ENCODE measurements at places on chromosomes 11 and 22.
A peak's percentile ranks its signal among the peaks of the same experiment; 100 is the strongest.

- DNase-seq: no peak
Measured at GRCh38 chr11:7688238-7688826, 15.0 kb upstream of the CYB5R2 start.

DNA sequence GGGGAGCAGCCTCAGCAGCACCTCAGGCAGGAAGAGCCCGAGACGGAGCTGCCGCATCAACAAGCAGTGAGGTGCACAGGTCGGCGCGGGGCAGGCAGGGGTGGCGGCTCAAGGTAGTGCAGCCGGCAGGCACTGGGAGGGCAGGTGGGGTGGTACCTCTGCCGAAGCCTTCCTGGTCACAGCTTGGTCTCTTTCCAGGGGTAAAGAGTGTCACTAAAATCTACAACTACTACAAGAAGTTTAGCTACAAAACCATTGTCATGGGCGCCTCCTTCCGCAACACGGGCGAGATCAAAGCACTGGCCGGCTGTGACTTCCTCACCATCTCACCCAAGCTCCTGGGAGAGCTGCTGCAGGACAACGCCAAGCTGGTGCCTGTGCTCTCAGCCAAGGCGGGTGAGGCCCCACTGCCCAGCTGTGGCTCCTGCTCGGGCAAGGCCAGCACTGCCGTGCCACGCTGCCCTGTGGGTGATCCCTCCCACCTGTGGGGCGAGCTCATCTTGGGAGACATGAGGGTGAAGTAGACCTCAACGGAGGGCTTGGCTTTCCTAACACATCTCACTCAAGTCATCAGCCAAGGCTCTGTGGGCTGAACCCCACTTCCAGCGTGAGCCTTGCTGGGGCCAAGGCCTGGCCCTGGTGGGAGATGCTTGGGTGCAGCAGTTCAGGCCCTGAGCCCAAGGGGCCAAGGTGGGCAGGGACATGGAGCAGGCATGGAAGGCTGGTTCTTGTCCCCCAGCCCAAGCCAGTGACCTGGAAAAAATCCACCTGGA, 13.6 kb downstream of the GATD1 start:
- DNase-seq: no peak

DNA sequence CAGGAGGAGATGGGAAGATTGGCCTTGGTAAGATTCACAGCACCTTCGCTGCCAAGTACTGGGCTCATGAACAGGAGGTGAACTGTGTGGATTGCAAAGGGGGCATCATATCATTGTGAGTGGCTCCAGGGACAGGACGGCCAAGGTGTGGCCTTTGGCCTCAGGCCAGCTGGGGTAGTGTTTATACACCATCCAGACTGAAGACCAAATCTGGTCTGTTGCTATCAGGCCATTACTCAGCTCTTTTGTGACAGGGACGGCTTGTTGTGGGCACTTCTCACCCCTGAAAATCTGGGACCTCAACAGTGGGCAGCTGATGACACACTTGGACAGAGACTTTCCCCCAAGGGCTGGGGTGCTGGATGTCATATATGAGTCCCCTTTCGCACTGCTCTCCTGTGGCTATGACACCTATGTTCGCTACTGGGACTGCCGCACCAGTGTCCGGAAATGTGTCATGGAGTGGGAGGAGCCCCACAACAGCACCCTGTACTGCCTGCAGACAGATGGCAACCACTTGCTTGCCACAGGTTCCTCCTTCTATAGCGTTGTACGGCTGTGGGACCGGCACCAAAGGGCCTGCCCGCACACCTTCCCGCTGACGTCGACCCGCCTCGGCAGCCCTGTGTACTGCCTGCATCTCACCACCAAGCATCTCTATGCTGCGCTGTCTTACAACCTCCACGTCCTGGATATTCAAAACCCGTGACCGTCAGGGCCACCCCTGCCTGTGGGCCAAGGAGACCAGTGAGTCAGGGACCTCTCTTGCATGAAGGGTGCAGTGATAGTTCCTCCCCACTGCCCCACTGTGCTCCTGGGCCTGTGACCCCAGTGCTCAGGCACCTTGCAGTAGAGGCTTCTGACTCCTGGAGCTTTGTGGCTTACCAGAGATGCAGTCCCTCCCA, 83.6 kb downstream of the BCR start:
- DNase-seq: no peak

DNA sequence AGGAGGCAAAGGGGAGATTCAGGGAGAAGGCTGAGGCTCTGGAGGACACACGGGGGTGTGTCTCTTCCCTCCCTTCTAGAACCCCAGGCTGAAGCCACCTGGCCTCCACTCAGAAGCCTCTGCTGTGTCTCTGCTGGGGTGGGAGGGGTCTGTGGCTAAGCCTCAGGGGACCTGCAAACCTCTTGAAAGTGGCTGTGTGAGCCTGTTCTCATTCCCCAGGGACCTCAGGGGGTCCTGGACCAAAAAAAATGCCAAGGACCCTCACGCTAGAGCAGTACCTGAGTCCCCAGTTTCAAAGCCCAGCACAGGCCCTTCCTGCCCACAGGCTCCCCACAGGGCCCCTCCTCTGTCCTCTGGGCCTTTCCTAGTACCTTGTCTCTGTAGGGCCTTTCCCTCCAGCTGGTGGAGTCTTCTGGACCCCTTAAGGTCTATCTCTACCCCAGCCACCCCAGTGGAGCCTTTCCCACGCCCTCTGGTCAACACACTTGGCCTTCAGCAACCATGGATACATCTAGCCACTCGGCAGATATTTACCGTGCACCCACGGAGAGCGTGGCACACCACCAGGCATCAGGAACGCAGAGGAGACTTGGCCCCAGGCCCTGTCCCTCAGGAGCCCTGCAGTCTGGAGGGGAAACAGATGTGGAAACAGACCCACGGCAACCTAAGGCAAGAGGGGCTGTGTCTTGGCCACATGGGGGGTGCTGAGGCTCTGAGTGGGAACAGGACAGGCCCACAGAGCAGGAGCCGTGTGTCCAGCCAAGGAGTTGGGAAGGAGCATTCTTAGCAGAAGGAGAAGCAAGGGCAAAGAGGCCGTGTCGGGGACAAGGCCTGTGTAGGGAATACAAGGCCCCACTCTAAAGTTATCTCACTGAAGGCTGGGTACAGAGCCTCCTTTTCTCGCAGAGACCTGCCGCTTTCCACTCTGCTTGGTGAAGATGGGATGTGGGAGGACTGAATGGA, 18.5 kb downstream of the PLA2G6 start:
- DNase-seq: no peak

- DNase-seq: no peak
Measured at GRCh38 chr22:40588726-40589125, 47.8 kb downstream of the MRTFA start.

- DNase-seq: no peak
Measured at GRCh38 chr11:19382131-19382611, 141.4 kb upstream of the E2F8 start.

- DNase-seq: no peak
Measured at GRCh38 chr11:34653851-34654482, 33.1 kb downstream of the EHF start.

DNA sequence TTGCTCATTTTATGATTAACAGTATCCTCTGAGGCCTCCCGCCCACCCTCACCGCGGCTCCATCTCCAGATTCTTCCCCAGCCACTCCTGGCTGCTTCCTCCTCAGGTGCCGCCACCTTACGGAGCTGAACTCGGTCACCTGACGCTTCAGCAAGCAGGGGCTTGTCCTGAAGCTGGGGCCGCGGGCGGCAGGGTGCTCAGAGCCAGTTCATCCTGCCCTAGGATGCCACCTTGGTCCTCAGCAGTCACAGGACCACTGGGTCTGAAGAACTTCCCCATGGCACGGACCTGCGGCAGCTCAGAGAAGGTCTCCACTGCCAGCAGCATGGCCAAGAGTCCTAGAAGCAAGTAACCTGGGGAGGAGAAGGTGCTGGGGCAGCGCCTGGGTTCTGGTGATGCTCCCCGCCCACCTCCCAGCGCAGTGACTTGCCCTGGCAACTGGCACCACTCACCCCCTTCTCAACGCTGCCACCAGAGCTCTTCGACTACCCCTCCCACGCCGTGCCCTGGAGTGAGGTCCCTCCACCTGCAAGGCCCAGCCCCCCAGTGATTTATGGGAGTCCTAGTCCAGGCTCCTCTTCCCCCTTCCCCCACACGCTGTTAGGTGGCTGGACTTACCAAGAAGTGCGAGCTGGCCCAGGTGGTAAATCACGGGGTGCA, 2.6 kb downstream of the KCNK7 start:
- no peak for DNase-seq

- DNase-seq: no peak
Measured at GRCh38 chr11:7222619-7223018, 29.1 kb upstream of the SYT9 start.

DNA sequence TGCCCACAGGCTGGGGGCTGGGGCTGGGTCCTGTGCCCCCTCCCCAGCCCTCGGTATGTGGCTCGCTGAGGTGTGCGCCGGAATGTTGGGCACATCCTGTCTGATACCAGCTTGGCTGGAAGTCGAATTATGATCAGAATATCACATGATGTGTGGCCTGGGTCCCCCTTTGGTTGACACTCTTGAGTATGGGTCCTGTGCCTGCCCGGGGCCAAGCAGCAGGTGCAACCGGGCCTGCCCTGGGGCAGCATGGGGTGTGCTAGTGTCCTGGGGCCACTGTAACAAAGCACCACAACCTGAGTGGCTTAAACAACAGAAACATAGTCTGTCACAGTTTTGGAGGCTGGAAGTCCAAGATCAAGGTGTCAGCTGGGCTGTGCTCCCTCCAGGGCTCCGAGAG, 52.7 kb downstream of the PARVB start:
- DNase-seq: no peak

DNA sequence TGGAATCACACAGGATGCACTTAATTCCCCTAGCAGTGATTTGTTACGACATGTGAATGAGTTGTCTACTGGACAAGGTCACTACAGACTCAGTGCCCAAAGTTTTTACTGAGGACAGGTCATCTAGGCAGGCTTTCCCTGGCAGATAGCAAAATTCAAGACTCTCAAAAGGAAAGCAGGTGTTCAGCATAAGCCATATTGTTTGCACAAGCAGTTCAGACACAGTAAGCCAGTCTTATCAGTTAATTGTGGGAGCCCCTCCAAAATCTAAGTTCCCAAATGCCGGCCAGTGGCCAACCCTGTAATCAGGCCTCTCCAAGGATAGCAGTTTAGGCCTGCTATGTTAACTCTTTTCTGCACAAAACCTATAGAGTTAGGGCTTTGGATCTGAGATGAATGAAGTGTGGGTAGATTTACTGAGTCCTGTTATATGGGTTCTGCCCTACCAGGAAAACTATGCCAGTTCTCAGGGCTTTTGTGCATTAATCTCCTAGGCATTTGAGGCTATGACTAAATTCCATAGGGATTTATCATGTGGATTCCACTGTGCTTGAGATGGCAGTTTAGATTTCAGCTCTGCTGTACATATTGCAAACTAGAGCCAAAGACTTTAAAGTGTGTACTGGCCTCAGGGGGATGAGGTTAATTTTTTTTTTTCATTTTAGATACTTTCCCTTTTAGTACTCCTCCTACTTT, 4.8 kb upstream of the ARHGEF12 start:
- no peak for DNase-seq

DNA sequence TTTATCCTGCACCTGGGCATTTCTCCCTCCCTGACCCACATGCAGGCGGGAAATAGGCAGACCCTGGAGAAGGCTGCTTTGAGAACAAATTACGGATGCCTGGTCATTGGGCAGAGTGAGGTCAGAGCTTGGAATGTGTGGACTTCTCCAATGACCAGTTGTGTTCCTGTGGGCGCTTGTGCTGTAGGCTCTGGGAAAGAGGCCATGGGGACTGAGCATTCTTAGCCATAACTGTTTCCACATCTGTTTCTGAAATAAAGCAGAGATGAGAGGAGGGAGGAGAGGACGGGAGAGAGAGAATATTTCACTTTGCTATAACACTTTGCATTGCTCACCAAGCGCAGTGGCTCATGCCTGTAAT, 11.2 kb upstream of the TMEM184B start:
- DNase-seq: no peak

DNA sequence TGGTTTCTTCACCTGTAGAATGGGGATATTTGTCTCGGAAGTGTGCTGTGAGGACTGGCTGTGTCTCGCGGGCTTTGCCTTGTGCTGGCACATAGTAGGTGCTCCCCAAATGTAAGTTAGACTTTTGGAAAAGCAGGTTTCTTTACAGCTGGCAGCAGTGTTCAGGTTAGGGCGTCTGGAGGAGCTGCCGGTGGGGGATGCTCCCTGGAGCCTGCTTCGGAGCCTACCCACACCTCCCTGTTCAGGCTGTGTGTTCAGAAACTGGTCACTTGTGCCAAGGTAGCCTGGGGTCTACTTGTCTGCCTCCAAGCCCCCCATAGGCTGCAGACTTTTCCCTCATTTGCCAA, 60.0 kb downstream of the OTOG start:
- no peak for DNase-seq

- DNase-seq: peak; percentile 32
Measured at GRCh38 chr11:31799435-31800397, 11.4 kb downstream of the PAX6 start.

DNA sequence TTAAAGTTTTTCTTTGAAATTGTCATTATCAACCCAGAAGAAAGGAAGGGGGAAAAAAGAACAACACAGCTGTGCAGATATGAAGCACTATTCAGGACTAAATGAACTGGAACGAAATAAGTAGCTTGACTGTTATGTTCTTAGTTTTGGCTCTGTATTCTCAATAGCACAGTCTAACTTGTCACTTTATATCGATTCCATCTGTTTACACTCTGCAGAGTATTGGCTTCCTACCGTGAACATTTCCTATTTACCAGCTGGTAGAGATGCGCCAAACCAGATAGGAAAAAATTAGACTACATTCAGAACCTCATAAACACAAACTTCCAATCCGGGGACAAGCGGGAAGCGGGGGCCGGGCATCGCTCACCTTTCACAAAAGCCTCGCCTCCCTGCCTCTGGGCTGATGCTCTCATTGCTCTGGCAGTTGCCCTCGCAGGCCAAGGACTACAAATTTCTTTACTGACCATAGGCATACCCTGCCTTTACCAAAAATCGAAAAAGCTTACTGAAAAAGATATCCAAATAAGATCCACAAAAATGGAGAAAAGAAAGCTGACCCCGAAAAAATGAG, 66.2 kb downstream of the EFCAB6 start:
- no peak for DNase-seq

- no peak for DNase-seq
Measured at GRCh38 chr11:67179892-67180490, 60.9 kb downstream of the KDM2A start.

GRCh38 chr22:30564761-30565119, 9.7 kb downstream of the GAL3ST1 start:
- DNase-seq: no peak

GRCh38 chr11:130474637-130475400, 26.4 kb downstream of the ADAMTS15 start:
- peak; percentile 18 for DNase-seq

DNA sequence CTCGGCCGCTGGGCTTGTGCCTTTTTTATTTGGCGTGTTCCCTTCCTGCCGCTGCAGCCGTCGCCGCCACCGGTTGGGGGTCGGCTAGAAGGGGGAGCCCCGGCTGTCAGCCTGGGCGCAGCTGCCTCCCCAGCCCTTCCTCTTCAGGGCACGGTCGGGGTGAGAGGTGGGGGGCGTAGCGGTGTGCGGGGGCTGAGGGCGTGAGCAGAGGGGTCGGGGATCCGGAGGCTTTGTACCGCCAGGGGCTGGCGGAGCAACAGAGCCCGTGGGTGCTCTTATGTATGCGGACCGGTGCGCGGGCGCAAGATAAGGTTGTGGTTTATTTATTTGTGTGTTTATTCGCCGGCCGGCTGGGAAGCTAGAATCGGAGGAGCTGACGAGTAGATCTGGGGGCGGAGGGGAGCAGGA, 477 bp downstream of the ZBTB16 start:
- DNase-seq: peak; percentile 42

- no peak for DNase-seq
Measured at GRCh38 chr22:24043958-24044357, 32.9 kb downstream of the CABIN1 start.

- no peak for DNase-seq
Measured at GRCh38 chr11:67002297-67002913, 20.5 kb upstream of the SYT12 start.

GRCh38 chr22:42946546-42947198, 68.3 kb downstream of the PACSIN2 start:
- no peak for DNase-seq

- DNase-seq: peak; percentile 42
Measured at GRCh38 chr11:66126808-66127555, 56.9 kb downstream of the PACS1 start.

Measured in GM13976 (cell line).